ENCODE measurements at places on chromosomes 11 and 22.

DNA sequence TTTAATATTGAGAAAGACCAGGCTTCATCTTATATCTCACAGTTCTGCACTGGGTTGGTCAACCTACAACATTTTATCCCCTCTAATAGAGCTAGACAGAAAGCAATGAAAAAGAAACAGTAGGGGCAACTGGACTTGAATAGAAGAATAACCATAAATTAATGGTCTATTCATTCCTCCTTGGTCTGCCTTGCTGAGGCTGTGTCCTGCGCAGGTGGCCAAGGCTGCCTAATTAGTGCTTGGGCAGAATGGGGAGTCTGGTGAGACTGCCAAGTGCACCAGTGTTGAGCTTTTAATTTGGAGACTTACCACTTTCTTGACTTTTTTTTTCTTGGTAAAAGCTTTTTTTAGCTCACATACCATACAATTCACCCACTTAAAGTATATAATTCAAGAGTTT lies 35.0 kb upstream of the SPON1 start:
- DNase-seq = no peak

- no peak for DNase-seq
Observed at GRCh38 chr11:104637662-104638170, 260.5 kb downstream of the CASP12 start.

GRCh38 chr11:61477727-61478148 lies 30.8 kb upstream of the LRRC10B start:
- peak; percentile 21 for DNase-seq

DNA sequence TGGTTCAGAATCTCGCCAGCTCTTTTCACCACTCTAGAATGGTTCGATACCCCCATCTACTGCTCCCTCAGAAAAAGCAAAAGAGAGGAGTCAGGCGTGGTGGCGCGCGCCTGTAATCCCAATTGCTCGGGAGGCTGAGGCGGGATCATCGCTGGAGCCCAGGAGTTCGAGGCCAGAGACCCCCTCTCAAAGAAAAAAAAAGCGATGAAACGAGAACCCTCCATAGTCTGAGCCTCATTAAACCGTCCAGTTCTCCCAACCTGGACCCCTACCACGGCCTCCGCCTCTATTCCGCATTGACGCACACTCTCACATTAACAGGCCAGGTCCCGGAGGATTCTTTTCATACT lies 439 bp downstream of the SPA17 start:
- DNase-seq = no peak
